ENCODE measurements at places on chromosomes 4 and X.

GRCh38 chr4:17915439-17915838 lies 104.7 kb downstream of the NCAPG start:
- DNase-seq: no peak

- peak; percentile 3 for DNase-seq
Observed at GRCh38 chrX:151359931-151360871, 36.8 kb upstream of the VMA21 start.

DNA sequence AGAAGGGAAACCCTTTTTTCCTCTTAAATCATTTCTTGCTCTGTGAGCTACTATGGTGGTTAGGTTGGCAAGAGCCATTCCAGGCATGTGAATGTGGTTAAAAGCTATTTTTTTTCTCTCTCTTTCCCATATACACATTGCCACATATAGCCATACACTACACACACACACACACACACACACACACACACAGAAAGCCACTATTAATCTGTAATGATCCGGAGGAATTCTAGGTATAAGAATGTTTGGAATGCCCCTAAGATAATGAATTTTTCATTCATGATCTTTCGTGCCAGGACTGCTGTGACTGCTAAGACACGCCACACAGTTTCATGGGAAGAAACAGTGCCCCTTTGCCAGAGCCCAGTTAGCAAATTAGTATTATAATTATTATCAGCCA lies 21.8 kb upstream of the TLL1 start:
- no peak for DNase-seq

DNA sequence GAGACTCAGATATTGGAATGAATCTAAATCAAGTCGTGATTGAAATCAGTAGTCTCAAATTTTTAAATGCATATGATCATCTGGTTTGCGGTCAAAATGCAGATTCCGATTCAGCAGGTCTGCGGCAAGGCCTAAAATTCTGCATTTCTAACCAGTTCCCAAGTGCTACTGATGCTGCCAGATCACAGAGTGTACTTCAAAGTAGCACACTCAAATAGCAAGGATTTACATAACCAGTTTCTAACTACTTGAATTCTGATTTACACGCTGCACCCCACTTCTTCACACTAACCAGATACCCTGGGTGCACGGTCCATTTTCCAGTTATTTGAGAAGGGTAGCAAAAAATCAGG lies 752 bp downstream of the MBTPS2 start:
- DNase-seq: no peak

DNA sequence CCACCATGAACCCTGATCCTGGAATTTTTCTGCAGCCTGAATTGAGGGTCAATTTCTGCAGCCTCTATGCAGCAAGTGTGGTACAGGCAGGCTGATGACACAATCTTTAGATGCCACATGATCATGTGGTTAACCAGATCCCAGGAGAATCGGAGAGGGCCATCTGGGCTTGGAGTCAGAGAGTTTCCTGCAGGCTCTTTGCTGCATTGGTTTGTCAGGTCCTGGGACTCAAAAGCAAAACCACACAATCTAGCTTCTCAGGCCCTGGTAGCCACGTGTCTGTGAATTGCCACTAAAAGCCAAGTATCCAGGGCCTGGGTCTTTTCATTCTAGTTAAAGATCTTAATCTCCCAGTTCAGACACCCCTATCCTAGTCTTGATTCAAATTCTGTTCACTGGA lies 464.5 kb downstream of the BCOR start:
- no peak for DNase-seq

DNA sequence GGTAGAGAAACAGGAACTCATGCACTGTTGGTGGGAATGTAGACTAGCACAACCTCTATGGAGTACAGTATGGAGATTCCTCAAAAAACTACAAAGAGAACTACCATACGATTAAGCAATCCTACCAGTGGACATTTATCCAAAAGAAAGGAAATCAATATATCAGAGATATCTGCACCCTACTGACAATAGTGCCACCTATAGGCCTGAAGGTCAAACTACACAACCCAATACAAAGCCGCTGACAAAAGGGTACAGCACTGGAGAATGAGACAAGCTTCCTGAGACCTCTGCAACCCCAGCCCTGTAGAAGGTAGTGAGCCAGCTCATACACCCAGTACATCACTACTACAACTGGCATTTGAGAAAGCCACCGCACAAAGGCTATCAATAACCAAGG lies 67.1 kb downstream of the CBR4 start:
- DNase-seq: no peak

DNA sequence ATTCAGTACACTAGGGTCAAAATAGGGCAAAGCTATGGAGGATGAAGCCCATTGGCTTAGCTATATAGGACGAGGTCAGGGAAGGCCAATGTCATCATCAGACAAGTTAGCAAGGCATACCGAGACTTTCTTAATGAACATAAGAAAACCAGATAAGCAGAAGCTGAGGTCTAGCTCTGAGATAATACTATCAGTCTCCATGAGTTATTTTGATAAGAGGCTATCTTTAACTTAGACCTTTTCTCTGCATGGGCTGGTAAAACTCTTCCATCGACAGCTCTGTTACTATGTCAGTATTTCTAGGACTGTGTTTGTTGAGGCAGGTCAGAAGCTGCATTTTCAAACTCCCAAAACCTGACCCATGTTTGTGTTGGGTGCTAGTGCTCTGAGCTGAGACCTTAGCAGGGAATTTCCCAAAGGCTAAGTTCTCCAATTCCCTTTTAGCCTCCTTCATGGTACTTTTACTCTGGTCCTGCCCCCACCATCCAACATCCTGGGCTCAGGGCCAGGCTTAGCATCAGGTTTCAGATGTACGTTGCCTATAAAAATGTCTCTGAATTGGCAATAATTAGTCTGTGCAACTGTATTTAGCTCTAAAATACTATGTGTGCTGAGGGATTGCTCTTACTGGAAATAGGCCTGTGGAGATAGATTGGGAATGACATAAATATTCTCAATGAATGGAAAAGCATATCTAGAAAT lies 29.3 kb upstream of the LRAT start:
- DNase-seq: no peak

GRCh38 chr4:172480471-172480870 lies 667.3 kb downstream of the GALNTL6 start:
- DNase-seq: no peak

DNA sequence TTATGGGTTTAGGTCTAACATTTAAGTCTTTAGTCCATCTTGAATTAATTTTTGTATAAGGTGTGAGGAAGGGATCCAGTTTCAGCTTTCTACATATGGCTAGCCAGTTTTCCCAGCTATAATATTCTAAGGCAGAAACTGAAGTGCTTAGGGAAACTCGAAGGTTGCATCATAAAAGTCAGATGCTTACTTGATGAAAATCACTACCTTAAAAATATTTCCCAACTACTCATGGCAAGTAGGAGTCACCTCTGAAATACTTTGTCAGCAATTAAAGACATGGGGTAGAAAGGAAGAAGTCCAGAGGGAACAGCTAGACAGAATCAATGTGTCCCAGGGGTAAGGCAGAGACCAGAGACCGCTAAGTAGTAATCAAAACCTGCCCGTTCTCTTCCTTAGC lies 6.3 kb upstream of the AP1S2 start:
- no peak for DNase-seq

GRCh38 chr4:152535360-152535902 lies 461 bp downstream of the FBXW7 start:
- DNase-seq: peak; percentile 6

GRCh38 chr4:81214144-81214880 lies 710 bp downstream of the PRKG2 start:
- no peak for DNase-seq

- no peak for DNase-seq
Observed at GRCh38 chr4:24928708-24929107, 15.9 kb upstream of the CCDC149 start.

DNA sequence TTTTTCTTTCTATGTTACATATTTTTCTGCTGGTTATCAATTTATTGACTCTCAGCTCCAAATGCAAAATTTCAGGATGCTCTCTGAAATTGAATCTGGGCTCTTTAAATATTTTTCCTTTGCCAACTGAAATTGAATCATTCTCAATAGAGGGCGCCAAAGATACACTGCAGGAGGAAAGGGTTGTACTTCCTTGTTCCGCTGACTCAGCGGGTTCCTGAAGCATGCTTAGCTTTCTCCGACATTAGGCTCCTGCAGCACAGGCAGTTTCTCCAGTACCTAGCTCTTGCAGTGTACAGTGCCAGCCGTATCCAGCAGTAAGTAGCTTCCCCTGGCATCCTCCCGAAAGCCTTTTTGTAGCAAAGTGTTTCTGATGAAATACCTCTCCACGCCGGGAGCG lies 28.8 kb upstream of the CFAP47 start:
- no peak for DNase-seq

DNA sequence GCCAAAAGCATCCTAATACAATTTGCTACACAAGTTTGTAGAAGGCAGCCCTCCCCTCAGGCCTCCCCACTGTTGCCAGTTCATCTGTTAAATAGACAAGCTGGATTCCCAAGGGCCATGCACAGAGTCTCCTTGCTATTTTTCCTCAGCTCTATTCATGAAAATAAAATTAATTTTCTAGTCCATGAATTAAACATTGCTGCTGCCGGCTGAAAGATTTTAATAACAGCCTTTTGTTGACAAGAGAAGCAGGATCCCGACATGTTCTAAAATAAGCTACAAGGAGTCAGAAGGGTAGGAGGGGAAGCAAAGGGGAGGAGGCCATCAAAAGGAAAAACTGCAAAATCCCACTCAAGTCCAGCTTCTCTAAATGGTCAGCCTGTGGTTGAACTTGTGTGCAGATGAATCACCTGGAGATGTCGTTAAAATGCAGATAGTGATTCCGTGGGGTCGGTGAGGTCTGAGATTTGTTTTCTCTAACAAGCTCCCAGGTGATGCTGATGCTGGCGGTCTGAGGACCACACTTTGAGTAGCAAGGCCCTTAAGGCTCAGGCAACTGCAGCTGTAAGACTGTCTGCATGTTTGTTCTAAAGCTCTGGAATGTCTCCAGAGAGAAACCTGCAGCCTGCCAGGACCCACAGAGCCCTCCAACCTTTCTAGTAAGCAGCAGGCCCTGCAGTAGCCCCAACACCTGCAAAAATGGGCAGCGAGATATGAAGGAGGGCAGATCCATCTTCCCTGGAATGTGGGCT lies 9.4 kb downstream of the SCD5 start:
- no peak for DNase-seq

GRCh38 chrX:65744965-65745364 lies 77.5 kb downstream of the MSN start:
- DNase-seq: no peak

DNA sequence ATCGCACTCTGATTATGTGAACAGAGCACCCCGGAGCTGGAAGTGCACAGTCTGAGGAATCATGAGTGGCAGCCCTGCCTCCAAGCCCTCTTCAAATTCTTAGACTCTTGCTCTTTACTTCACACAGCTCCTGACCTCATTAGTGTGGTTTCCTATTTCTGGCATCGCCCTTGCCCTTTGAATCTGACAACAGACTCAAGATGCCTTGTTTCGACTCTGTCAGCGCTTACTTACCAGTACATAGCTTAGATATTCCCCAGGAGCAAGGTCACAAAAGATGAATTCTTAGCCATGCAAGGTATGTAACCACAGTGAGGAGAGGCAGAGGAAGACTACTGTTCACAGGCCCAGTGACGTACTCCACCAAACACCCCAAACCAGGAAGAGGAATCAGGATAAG lies 167.2 kb downstream of the KDR start:
- no peak for DNase-seq

GRCh38 chrX:55907968-55908607 lies 190.5 kb downstream of the RRAGB start:
- DNase-seq: no peak

DNA sequence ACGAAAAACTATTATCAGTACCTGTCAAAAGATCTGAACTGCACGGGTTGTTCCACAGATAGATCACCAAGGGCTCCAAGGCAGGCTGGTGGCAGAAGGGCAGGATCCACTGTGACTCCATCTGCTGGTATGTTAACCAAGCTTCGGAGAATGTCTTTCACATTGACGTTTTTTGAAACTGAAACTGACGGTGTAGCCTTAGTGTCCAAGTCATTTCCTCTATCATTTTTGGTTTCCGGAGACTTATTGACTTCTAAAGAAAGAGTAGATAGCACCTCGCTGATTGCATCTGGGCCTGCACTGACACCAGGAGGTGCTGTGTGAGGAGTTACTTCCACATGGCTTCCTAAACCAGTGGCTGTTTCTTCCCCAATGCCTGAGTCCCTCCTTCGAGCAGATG lies 186.9 kb downstream of the LRBA start:
- peak; percentile 20 for DNase-seq

- no peak for DNase-seq
Observed at GRCh38 chr4:117640836-117641235, 393.4 kb upstream of the NDST3 start.

- DNase-seq: no peak
Observed at GRCh38 chrX:23052324-23052723, 52.6 kb downstream of the DDX53 start.

GRCh38 chr4:133802359-133803140 lies 399.0 kb downstream of the PABPC4L start:
- DNase-seq: no peak

- no peak for DNase-seq
Observed at GRCh38 chr4:13893211-13893610, 265.7 kb upstream of the BOD1L1 start.

DNA sequence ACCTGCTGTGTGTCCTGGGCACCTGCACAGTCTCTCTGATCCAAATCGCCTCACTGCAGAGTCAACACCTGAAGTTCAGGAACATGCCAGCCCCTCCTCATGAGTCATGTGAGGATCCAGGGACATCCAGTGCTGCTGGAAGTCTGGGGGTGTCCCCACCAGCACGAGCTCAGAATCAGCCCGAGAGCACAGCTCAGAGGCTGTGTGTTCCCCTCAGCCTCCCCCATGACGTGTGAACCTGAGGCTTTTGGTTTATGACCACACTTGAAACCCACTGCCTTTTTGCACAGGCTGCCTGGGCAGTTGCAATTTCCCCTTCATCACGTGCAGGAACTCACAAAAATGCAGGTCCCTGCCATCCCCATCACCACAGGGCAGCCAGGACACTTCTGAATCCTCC lies 47.1 kb downstream of the PPP2R2C start:
- DNase-seq: no peak

GRCh38 chr4:174036111-174036510 lies 247.4 kb downstream of the FBXO8 start:
- no peak for DNase-seq

DNA sequence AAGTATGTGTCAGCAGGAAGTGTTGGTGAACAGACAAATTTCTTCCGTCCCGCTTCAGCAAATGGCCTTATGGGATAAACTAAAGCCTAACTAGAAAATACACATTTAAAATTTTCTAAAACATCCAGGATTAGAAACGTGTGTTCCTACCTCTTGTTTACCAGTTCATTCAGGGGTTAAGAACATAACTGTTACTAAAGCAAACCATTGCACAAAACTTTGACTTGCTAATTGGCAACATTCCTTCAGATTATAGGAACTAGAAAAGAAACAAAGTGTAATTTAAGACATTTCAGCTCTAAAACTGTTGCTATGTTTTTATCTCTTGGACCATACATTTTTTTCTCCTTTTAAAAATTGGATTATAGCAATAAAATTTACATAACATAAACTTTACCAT lies 39.5 kb upstream of the CXCL13 start:
- no peak for DNase-seq

GRCh38 chrX:11111037-11111851 lies at the start of gene HCCS:
Gene HCCS, plus strand, starts transcription at chrX:11111332. Its CDS starts 729 bp downstream, at chrX:11112061.
- peak; percentile 66 for DNase-seq

Data from stimulated activated CD8-positive, alpha-beta memory T cell treated with anti-CD3 and anti-CD28 coated beads, Interleukin-15, amount 100 ng/mL, for 4 hours (primary cell).